ENCODE measurements at places on chromosomes 1 and 21.

GRCh38 chr1:232940262-232940661 is 10.1 kb upstream of the NTPCR start:
- DNase-seq, result no peak

GRCh38 chr1:64242895-64243756 is 39.7 kb downstream of the UBE2U start:
- DNase-seq, result no peak

DNA sequence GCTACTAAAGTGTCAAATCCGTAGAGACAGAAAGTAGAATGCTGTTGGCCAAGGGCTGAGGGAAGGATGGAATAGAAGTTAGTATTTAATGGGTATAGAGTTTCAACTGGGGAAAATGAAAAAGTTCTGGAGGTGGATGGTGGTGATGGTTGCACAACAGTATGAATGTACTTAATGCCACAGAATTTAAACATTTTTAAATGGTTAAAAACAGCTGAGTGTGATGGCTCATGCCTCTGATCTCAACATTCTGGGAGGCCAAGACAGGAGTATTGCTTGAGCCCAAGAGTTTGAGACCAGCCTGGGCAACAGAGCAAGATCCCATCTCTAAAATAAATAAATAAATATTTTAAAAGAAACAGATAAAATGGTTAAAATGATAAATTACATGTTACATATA is 44.5 kb downstream of the PIK3R3 start:
- no peak for DNase-seq

DNA sequence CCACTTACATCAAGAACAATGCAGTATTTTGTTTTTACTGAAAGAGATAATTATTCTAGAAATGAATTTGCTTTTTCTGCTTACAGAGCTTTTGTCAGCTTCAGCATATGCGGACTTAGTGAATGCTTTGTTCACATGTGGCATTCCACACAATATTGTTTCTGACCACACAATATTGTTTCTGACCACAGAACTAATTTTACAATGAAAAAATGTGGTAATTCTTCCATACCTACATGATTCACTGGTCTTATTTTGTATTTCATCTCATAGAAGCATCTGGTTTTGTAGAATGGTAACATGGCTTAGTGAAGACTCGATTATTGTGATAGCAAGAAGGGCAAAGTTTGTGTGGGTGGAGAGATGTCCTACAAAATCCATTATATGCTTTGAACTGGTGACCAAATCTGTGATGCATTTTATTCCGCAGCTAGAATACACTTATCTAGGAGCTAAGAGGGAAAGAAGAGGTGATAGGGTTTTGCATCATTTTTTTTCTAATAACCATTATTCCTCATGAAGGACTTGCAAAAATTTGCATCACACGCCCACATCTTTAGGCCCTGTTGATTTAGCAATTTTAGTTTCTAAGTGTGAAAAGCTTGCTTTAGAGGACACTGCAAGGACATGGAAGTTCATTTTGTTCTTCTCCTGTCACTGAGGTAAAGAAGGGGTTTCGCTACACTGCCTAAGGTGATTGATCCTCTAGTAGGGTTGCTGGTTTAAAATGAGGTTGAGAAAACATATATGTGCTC is 75.3 kb downstream of the HLX start:
- DNase-seq, result no peak

- DNase-seq, result no peak
These were observed 82.8 kb upstream of the BEND5 start for GRCh38 chr1:48859456-48859855.

- no peak for DNase-seq
These were observed 57.0 kb downstream of the FCRL5 start for GRCh38 chr1:157495285-157495684.

DNA sequence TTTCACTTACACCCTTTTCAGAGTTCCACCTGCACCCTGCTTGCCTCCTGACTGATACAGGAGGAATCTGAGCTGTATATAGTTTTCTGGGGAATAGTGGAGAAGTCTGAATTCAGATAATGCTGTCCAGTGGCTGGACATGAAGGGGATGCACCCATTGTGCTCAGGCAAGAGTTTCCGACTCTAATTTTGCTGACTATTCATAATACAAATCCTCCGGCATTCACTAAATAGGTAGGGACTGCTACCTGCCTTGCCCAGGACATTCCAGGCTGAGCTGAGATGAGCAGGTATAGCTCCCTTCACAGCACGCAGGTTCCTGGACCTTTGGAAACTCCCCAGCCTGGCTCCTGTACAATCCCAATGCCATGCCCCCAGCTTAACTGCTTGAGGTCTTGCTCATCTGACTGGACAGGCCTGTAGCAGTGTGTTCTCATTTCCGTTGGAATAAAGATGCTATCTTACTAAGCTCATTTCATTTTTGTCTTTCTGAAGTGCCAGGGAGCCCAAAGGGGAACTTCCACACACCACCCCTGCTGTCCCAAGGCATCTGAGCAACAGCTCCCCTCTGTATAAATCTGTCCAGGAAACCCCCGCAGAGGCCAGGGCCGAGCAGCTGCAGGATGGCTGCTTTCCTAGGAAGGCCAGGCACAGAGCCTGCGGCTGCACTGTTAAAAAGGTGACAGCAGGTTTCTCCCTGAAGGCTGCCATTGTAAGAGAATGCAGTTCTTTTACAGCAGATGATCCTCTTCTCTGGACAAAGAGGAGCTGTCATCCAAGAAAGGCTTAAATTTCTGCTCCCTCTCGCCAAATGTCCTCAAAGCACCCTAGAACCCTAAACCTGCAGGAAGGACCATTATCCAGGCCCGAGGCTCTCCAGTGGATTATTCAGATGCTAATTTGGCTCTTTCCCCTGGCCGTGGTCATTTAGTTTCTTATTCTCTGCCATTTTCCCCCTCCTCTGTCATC is 21.7 kb upstream of the VASH2 start:
- DNase-seq, result no peak

DNA sequence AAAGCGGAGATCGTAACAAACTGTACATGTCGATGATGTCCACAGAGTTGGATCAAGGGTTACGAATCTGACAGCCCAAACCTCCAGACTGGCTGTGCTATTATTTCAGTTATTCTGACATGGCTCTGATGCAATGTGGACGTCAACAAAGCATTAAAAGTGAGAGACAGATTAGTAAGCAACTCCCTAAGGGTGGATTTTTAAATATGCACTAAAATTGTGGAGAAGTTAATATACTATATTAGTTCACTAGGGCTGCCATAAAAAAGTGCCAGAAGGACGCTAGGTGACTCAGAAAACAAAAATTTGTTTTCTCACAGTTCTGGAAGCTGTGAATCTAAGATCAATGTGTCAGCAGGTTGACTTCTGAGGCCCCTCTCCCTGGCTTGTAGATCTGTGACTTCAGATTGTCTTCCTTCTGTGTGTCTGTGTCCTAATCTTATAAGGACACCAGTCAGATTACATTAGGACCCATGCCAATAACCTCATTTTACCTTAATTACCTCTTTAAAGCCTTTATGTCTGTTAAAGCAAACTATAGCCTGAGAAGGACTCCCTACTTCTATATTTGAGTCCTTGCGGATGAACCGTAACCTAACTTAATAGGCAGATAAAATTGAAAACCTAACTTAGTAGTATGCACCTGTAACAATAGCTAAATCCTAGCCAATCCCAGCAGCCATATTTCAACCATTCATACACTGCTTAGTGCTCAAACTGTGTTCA is 66.0 kb upstream of the BACH1 start:
- no peak for DNase-seq

DNA sequence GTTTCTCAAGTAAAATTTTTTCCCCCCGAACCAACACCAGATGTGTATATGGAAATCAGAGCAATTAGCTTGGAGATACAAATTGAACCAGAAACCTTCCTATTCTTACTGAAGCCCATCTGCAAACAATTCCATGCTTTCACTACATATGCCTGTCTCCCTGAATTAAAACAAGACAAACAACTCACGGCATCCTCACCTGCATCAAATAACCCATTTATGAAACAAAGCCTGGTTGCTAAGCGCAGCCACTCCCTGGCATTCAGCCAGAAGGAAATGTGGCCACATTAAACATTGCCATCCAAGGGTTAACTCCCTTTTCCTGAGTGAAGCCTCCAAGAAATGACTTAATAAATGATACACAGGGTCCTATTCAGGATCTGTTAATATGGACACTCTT is 55.3 kb downstream of the APP start:
- no peak for DNase-seq

DNA sequence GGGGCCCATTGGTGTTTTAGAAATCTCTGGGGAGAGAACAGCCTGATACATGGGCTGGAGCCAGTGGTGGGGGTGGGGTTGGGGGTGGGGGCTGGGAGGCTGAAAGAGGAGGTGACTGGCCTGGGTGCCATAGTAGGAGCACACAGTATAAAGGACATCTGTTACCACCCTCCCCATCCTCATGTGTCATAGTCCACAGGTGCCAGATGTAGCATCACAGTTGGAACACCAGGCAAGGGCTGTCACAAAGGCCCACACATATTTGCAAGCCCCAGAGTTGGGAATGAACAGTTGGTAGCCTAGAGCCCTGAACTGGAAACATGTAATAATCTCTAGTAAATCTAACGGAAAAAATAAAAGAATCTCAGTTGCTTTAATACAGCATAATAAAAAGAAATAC is 55.1 kb upstream of the CR2 start:
- DNase-seq, result no peak

DNA sequence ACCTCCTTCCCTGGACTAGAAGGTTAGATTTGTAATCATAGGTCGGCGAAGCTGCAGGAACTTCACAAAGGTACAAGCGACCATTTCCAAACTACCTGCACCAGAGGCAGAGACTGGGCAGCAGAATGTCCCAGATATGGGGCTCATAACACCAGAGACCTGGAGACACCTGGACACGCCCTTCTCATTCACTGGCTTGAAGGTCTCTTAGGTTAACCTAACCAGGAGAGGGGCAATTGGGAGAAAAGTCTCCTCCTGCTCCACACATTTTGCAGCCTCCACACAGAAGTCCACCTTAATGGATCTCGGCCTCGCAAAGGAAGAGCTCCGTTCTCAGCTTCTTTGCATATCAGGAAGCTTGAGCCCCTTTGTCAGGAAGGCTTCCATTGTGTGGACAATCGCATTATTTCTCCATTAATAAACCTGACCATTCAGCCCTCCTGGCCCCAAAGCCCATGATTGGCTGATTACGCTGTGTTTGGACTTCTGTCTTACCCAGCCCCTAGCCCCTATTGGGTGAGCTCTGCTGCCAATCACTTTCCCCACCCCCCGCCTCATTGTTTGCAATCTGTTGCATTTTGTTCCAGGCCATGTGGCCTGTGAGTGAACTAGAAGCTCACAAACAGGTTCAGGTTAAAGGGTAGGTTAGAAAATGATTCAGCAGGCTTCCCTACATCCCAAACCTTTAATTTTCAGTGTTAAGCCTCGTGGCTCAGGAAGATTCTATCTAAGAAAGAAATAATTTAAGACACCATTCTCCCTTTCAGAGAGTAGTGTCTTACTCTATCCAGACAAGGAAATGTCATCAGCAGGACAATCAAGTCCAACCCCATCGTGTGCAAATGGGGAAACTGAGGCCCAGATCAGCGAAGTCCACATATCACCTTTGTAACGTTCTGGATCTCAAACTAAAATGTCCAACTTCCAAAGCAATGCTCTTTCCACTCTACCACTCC is 2.8 kb downstream of the MYCL start:
- DNase-seq, result no peak

GRCh38 chr1:97340951-97341350 is 579.9 kb downstream of the DPYD start:
- DNase-seq, result no peak

DNA sequence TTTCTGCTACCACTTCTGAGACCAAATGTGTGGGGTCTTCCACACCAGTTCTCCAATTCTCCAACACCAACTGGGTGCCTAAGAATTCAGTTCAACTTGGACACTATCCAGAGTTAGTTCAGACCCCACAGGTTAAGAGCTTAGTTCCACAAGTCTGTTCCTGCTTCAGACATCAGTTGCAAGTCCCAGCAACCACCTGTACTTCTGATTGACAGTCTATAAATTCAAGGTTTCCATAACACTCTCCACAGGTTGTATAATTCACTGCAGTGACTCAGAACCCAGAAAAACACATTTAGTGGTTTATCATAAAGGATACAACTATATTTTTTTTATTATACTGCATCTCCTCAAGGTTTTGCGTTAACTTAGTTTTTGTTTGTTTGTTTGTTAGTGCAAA is 18.7 kb downstream of the AK5 start:
- no peak for DNase-seq

Measured in CD4-positive, alpha-beta T cell treated with Interleukin-1 beta for 1 hour (primary cell).